Naive thymus-derived CD4-positive, alpha-beta T cell (primary cell): ENCODE measurements at places on chromosomes 11 and 22.

GRCh38 chr11:42232673-42233072 lies 773.2 kb upstream of the LRRC4C start:
- DNase-seq = no peak

DNA sequence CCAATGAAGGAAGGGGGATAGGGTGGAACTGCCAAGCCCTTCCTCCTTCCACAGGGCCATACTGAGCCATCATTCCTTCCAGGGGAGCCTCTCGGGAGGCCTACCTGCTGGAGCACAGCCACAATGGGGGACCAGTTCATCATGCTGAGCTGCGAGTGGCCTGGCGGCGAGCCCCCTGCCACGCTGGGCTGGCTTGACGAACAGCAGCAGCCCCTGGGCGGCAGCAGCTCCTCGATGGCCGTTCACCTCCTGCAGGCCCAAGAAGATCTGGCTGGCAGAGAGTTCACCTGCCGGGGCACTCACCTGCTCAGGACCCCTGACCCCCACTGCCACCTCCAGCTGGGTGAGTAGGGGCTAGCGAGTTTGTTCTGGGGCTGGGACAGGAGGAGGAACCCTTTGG lies 5.9 kb downstream of the VSIG10L2 start:
- no peak for DNase-seq

DNA sequence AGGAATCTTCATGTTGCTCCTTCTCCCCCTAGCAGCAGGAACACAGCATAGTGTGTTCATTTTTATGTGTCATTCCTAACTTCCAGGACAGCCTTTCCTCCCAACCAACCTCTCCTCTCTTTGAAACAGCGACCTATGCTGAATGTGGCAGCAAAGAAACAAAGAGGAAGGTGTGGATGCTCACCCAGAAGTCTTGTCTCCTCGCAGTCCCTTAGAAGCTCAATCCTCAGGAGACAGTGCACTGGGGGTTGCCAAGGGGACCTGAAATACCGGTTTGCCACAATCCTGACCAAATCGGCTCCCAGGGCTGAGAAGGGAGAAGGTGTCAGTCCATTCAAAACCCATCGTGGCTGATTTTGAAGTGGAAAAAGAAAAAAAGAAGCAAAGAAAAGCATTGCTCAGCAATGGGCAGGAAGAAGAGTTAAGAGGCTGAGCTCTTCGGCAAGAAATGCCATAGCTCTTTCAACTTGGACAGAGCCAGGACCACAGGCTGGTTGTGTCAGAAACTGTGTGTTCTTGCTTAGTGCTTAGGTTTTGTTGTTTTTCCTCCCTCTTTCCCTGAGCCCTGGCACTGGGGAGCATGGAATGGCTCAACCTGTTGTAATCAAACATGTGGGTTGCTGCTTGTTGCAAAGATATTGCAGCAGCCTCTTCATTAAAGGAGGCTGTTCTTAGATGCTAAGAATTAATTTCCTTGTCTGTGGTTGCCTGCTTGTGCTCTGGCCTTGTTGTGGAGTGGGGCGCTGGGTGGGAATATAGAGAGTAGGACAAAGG lies 30.4 kb upstream of the TENM4 start:
- no peak for DNase-seq

GRCh38 chr22:31838917-31839316 lies 85.1 kb downstream of the DEPDC5 start:
- no peak for DNase-seq

GRCh38 chr22:31103111-31103510 lies 4.3 kb downstream of the SELENOM start:
- no peak for DNase-seq
